ENCODE measurements at places on chromosomes 7 and 10.

- DNase-seq, result no peak
These were observed 105.4 kb upstream of the FAM133B start for GRCh38 chr7:92695308-92696261.

DNA sequence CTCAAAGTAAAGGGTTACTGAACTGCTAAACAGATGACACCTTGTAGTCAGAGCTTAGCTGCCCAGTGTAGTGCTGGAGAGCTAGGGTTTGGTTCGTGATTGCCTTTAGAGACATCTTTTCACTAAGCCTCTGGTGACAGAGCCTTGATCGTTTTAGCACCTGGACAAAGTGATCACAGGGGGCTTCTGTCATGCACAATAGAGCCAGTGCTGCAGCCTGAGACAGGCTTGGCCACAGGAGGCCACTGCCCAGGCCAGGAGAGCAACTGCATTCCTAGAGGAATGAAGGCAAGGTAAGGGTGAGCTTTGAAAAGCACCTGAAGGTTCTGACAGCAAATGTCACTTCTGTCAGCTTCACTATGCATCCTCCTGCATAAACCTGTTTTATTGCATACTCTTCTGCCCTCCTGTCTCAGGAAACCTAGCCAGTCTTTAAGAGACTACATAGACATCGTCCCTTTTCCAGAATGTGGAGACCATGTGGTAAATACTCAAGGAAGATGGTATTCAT is 122.9 kb downstream of the NPY start:
- DNase-seq, result no peak

GRCh38 chr7:50787825-50788224 is 5.1 kb upstream of the GRB10 start:
- DNase-seq, result no peak

- no peak for DNase-seq
These were observed 3.5 kb upstream of the DAGLB start for GRCh38 chr7:6451224-6451705.

- DNase-seq, result no peak
These were observed 162.4 kb upstream of the MDFIC start for GRCh38 chr7:114759347-114760062.

- no peak for DNase-seq
These were observed 48.5 kb upstream of the SP8 start for GRCh38 chr7:20835111-20835750.

DNA sequence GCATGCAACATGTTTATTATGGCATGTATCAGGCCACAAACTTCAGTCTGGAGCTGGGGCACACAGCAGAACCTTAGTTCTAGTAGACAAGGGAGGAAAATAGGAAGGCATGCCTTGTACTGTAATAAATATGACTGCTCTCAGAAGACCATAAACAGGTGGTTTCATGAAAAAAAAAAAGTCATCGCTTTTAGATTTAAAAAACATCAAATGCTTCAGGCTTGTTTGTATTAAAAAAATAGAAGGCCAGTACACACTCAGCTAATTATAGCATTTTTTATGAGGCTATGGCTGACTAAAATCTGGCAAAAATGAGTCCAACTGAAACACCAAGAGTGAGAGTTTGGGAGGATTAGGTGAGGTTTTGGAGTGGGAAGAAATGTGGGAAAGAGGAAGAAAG is 204.1 kb downstream of the JAZF1 start:
- DNase-seq, result no peak

GRCh38 chr10:102795453-102796406 is 41.5 kb downstream of the CYP17A1 start:
- DNase-seq, result no peak

DNA sequence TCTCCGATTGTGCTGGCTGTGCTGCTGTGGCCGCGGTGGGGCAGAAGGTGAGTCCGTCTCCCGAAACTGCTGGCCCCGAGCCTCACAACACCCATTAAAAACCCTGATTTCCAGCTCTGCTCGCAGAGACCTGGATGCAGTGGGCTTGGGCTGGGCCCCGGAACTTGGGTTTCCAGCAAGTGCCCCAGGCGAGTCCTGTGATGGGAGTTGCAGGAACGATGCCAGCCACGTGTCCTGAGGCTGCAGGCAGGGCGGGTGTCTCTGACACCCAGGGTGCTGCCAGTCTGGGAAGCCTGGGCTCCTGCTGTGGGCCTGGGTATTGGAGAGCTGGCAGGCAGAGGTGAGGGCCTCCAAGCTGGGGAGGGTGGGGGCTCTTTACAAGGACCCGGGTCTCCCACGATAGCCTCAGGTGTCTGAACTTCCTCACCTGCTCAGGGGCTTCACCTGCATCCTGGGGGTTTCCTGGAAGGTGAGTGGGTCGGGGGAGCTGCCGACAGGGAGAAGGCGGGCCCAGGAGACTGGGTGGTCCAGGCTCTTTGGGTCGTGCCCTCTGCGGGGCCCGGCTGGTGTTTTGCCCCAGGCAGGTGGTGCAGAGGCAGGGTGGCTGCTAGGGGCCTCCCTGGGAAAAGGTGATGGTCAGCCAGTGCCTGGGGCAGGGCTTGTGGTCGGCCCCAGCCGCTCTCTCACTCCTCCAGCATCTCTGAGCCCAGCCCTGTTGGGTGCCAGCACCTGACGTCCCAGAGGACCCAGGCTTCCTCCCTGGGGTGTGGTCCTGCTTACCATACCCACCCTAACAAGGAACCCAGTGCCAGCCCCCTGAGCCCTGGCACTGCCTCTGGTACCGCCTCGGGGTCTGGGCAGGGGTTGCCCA is 180.3 kb downstream of the DNAJB6 start:
- no peak for DNase-seq

DNA sequence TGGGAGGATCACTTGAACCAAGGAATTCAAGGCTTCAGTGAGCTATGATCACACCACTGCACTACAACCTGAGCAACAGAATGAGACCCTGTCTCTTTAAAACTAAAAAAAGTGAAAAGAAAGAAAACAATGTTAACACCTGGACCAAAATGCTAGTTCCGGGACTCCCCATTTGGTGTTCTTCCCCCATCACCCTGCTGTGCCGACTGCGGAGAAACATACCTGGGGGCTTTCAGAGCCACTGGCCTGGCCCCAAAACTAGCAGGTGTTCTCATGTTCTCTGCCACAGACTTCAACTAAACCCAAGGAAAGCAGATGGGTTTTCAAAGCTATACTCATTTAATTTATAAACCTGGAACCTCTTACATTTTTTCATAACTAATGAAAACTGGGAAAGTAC is 250.9 kb downstream of the KIAA1217 start:
- DNase-seq, result no peak

DNA sequence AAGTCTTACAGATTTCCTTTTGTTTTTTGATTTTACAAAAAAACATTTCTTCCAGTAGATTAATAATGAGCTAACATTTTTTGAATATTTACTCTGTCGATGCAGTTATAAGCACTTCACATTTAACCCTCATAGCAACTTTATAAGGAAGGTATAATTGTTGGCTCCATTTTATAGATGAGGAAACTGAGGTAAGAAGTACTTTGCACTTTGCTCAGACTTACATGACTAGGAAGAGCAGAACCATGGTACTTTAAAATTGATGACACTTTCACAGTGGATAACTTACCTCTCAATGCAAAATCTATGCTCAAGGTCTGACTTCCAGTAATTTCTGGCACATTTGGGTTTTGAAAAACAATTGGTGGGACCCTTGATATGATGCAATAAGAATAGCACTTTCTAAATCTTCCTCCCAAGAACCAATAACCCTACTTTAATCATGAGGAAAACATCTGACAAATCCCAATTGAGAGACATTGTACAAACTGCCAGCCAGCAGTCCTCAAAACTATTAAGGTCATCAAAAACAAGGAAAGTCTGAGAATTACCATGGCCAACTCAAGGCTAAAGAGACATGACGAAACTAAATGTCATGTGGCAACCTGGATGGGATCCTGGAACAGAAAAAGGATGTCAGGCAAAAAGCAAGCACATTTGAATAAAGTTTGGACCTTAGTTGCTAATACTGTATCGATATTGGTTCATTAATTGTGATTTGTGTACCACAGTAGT is 72.6 kb downstream of the RALA start:
- no peak for DNase-seq

DNA sequence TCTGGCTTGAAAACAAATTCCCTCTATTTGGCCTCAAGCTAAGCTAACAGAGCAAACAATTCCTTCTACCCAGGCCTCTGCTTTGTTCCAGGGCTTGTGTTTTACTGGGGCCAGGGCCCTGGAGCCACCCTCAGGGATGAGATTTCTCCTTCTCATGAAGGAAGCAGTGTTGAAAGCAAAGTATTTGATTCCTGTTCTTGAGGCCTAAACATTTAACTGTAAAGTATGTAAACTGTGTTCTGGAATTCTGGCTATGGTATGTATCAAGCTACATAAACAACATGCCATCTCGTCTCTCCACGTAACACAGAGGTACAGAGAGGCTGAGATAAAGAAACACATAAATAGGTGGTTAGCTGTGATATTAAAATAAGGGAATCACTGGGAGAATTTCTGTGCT is 81.8 kb downstream of the HERPUD2 start:
- DNase-seq, result no peak

GRCh38 chr10:20596065-20596755 is 300.9 kb downstream of the NEBL start:
- DNase-seq, result no peak

DNA sequence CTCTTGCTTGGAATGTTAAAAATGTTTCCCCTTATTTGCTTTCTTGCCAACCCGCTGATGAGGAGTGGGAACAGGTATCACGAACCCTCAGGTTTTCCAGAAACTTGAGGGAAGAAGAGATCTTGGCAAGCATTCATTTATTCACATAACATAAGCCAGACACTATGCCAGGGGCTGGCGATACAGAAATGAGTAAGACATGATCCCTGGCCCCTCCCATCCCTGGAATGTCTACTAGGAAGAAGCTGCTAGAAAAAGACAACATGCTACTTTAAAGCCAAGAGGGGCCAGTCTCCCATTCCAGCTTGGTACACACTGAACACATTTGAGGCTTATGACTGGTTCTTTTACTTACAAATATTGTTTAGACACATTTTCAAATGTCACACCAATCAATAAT is 26.4 kb downstream of the SLC35B4 start:
- no peak for DNase-seq

All from GM20000 (cell line).